ENCODE measurements at places on chromosomes 1 and 21.

- DNase-seq, result no peak
These were observed 1.8 kb downstream of the NTNG1 start for GRCh38 chr1:107142666-107143065.

GRCh38 chr1:230737622-230738262 lies 9.4 kb upstream of the CAPN9 start:
- DNase-seq, result no peak

DNA sequence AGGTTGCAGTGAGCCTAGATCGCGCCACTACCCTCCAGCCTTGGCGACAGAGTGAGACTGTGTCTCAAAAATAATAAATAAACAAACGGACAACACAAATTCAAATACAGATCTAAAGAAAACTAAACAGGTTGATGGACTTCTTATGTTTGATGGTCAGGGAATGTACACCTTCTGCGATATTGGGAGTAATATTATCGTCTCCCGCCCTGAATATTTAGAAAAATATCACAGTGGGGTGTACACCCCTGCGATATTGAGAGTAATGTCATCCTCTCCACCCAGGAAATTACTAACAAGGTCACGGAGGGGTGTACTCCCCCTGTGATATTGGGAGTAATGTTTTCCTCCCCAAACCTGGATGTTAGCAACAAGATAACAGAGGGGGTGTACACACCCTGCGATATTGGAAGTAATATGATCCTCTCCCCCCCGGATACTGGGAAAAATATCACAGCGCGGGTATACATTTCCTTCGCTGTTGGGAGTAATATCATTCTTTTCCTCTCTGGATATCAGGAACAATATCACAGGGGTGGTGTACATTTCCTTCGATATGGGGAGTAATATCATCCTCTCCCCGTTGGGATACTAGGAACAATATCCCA lies 1.4 kb upstream of the CFAP298 start:
- no peak for DNase-seq

DNA sequence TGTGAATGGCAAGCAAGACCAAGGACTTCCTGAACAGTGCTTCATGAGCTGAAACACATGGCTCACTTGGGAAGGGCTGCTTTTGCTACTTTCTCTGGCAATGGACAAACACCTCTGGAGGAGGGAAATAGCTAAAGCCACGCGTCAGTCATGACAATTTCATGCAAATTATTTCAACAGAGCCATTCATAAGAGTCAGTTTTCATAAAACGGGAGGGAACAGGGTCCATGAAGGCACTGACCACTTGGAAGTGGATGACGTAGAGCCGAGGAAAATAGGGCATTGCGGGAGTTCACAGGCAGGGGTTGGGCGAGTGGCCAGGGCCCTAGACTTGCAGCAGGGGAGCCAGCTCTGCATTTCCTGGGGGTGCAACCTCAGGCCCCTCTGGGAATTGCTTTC lies 43.9 kb downstream of the SDC3 start:
- no peak for DNase-seq

GRCh38 chr1:235500971-235501540 lies 3.2 kb downstream of the B3GALNT2 start:
- no peak for DNase-seq

DNA sequence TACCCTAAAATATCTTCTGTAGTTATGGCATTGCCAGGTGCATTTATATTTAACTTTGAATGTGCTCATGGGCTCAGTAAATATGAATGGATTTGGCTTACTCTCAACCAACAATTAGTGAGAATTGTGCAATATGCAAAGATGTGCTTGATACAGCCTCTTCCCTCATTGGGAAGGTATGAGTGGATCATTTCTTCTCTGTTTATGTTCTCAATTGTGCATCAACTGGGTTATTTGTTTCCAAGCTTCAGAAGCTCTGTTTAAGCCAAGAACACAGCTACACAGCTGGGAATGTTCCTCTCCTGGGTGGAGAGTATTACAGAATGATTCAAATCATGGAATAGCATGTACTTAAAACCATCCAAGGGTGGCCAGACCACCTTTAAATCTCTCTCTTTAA lies 17.6 kb upstream of the MAP1LC3C start:
- no peak for DNase-seq

GRCh38 chr1:244437086-244437468 lies 14.6 kb downstream of the ADSS2 start:
- no peak for DNase-seq

- no peak for DNase-seq
These were observed 105.9 kb downstream of the KCNK1 start for GRCh38 chr1:233719655-233720341.

DNA sequence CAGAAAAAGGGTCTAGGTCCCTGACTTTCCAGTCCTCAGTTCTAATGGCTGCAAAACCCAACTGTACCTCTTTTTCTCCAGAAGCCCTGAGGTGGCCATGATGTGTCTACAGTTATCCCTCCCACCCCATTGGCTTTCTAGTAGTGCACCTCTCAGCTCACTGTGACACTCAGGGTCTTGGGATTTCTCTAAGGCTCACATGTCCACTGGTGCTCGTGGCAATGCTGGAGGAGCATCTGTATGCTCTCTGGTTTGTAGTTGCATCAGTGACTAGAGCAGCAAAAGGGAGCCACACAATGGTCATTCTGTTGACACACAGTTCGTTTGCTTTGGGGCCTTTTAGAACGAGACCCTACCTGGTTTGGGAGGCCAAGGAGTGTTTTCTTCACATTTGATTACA lies 81.6 kb upstream of the SYT6 start:
- no peak for DNase-seq

- DNase-seq, result no peak
These were observed 89.7 kb downstream of the SMYD2 start for GRCh38 chr1:214370615-214371014.

- no peak for DNase-seq
These were observed 129.8 kb downstream of the PLA2G4A start for GRCh38 chr1:186958520-186958919.

DNA sequence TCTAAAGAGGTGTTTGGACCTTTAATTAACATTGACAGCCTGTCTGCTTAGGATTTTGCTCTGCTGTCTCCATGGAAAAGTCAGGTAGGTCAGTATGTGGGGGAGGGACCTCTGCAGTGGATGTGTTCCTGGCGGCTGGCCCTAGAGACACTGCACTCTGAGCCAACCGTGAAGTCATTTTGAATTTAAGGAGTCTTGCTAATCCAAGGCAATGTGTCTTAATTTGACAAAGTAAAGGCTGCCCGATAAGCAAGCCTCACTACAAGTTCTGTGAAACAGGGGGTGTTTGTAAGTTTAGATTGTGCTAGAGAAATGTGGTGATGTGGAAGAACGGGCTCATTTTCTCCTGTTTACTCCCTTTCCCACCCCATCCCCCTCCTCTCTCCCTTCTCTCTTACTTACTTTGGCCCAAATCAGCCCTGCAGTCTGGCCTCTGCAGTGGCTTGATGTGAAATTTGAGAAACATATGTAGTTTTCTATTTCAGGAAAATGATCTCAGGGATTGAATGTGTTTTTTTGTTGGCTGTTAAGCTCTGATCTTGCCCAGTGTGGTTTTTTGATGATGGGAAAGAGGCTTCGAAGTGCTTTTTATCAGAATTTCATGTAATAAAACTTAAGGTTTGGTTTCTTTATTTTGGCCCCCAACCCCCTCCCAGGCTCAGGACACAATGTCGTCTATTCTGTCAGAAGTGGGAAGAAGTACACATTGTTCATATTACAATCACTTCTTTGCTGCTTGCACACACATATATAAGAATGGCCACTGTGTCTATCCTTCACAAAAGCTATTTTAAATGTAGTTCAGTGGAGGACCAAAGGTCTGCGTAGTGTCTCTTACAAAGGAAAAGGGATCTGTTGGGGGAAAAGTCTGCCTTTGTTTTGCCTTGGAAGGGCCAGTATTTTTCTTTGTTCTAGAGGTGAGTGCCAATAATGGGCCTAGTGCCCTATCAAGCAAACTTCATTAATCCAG lies 96.6 kb downstream of the FGGY start:
- no peak for DNase-seq

DNA sequence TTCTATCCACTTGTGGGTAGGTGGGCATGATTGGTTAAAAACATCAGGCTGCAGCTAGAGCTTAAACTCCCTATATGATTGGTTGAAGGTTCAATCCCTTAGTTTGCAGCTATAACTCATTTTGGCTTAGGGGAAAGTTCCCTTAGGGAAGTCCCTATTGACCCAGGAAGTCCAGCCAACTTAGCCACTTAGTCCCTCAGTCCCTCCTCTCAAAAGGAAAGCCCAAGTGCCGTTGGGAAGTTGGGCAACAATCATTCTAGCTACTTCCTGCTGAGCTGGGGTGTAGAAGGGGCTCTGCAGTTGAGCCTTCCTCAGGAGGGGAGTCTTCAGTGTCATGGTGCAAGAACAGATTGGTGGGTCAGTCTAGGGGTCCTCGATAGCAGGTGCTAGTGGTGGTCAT lies 12.2 kb downstream of the MSTO1 start:
- no peak for DNase-seq

- no peak for DNase-seq
These were observed 10.0 kb downstream of the ITLN1 start for GRCh38 chr1:160874935-160875334.

DNA sequence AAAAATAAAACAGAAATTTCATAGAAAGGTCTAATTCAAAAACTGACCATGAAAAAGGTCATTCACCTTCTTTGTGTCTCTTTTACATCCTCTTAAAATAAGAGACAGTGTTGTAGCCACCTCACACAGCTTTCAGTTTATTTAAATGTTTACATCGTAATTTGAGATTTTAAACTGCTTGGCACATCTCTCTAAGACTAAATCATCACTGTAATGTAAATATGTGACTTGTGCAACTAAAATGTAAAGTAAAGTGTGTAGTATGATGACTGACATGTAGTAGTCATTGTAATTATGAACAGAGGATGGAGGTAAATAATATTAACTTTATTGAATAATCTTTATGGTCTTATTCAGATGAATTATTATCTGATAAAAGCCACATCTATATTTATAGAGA lies 283.9 kb downstream of the KCNT2 start:
- no peak for DNase-seq

- DNase-seq, result no peak
These were observed 791 bp upstream of the PIK3R3 start for GRCh38 chr1:46133181-46133658.

GRCh38 chr1:164498792-164499191 lies 60.2 kb upstream of the PBX1 start:
- DNase-seq, result no peak

- no peak for DNase-seq
These were observed 136.0 kb downstream of the HLX start for GRCh38 chr1:221015159-221015790.

DNA sequence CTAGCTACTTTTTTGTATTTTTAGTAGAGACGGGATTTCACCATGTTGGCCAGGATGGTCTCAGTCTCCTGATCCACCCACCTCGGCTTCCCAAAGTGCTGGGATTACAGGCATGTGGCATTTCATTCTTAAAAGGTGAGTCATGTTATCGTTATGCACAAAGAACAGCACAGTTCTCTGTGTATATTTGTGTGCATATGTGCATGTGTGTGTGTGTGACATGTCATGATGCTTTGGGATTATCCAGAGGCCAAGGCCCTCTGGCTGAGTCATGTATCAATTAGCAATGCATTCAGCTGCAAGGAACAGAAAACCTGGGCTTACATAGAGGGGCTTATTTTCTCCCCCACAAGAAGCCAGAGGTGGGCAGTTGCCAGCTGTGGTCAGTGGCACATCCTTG lies 301.7 kb upstream of the KAZN start:
- DNase-seq, result no peak

DNA sequence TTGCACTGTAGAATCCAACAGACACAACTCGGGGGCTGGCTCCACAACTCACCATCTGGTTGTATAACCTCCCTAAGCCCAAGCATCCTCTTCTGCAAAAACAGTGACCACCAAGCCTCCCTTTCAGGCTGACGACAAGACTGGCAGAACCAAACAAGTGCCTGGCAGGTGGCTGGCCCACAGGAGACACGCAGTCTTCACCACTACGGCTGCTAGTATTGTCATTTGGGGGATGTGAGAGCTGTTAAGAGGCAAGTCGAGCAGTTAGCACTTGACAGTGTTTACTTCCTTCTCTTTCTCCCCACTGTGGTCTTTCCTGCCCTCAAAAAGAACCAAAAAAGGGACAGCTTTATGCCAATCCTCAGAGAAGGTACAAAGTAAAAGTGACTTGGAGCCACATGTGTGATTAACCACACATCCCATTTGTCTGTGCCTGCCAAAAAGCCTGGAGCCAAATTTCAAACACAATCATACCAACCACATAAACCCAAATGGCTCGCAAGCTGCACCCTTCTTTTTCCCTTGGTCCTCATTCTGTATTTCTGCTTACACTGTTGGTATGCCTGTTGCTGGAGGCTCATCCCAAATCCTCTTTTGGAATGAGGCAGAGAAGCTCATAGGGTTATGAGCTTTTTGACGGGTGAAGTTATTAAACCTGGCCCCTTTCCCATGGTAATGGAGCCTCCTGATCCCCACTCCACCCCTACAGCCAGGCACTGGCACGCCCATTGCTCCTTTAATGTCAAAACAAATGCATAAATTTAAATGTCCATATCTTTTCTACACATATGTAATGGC lies 94.1 kb downstream of the TGFBR3 start:
- no peak for DNase-seq

- DNase-seq, result no peak
These were observed 1.1 kb upstream of the TMEM167B start for GRCh38 chr1:109089242-109090015.

GRCh38 chr1:114315631-114316030 lies 162.0 kb upstream of the SYT6 start:
- DNase-seq, result no peak

DNA sequence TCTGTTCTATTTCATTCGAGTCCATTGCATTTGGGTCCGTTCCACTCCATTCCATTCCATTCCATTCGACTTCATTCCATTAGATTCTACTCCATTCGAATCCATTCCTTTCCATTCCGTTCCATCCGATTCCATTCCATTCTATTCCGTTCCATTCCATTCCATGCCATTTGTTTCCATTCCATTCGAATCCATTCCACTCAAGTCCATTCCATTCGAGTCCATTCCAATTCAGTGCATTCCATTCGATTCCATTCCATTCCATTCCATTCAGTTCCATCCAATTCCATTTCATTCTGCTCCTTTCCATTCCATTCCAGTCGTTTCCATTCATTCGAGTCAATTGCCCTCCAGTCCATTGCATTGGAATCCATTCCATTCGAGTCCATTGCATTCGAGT lies 2603.7 kb upstream of the TPTE start:
- no peak for DNase-seq

DNA sequence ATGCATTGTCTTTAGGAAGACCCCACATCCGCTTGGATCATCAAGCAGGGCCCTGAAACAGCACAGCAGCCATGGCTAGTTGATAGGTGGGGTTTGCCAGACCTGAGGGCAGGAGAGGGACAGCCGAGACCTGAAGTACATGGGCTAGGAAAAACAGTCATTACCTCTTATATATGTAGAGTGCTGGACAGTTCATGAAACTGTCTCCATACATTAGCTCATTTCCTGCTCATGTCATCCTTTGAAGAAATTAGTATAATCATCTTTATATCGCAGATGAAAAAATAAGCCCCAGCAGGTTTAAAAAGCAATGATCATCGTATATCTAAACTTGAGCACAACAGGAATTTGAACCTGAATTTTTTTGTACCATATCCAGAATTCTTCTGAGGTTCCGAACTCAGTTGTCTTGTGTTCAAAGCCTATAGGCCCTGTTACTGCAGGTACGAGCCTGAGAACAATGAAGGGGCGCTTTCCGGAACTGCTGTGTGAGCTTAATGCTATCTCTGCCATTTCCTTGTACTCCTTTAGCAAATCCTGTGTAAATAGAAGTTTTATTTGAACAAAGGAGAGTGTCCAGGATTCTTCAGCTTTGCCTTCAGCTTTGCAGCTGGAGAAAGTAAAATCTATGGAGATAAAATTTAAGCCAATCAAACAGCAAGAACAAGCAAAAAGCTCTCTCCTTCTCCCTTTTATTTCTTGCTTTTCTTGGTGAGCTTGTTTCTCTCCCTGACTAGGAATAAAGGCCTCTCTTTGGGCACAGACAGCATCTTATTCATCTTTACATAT lies 32.4 kb upstream of the DUSP10 start:
- no peak for DNase-seq
